Activated T-cell treated with anti-CD3 and anti-CD28 coated beads, Interleukin-2, amount 50 U/mL, for 4 hours (primary cell): ENCODE measurements at places on chromosomes 6 and 20. TPM values are rescaled to one million over a fixed set of nuclear protein-coding genes. Genes with fewer than 3 reads are reported as not detected.

GRCh38 chr6:54142889-54143519 is 31.8 kb downstream of the MLIP start:
- DNase-seq, result no peak

Gene TCF19
- 28.8 TPM for total RNA-seq

- DNase-seq, result no peak
Measured at GRCh38 chr20:56572172-56572571, 39.1 kb downstream of the FAM209B start.

Gene VGLL2
- total RNA-seq, result not detected

GRCh38 chr6:20335872-20336271 is 65.8 kb upstream of the E2F3 start:
- DNase-seq, result no peak

Gene MLIP
- not detected for total RNA-seq

DNA sequence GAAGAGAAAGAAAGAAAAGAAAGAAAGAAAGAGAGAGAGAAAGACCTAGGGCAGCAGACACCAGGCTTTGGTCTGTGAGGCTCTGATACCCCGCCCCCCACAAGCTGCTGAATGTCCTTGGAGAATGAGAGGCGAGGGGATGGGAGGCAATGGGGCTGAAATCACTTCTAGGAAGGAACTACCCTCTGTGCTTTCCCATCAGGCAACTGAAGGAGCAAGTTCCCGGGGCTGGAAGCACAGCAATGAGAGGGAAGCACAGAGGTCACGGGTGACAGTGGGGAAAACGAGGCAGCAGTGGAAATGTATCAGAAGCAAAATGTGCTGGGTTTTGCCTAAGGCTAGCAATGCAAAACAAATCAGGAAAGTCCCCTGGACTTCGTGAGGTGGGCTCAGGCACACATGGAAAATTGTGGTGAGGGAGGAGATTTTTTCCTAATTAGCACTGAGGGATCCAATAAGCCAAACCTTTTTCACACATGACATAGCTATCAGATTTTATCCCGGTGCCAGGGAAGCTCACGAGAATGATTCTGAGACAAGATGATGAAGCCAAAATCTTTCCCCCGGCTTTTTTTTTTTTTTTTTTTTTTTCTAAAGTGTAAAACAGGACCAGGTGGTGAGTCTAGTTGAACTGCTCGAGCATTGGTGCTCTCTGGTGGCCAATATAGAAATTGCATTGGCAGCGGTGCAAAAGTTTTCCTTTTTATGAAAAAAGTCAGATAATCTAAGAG is 16.8 kb upstream of the ARFGEF2 start:
- DNase-seq, result peak; percentile 63

Gene ENPP5
- total RNA-seq, result not detected

Gene SAMD3
- 2.1 TPM for total RNA-seq

Gene BMP6
- not detected for total RNA-seq

Gene SLC17A3
- total RNA-seq, result not detected

GRCh38 chr6:7021301-7021700 is 86.5 kb upstream of the RREB1 start:
- no peak for DNase-seq

DNA sequence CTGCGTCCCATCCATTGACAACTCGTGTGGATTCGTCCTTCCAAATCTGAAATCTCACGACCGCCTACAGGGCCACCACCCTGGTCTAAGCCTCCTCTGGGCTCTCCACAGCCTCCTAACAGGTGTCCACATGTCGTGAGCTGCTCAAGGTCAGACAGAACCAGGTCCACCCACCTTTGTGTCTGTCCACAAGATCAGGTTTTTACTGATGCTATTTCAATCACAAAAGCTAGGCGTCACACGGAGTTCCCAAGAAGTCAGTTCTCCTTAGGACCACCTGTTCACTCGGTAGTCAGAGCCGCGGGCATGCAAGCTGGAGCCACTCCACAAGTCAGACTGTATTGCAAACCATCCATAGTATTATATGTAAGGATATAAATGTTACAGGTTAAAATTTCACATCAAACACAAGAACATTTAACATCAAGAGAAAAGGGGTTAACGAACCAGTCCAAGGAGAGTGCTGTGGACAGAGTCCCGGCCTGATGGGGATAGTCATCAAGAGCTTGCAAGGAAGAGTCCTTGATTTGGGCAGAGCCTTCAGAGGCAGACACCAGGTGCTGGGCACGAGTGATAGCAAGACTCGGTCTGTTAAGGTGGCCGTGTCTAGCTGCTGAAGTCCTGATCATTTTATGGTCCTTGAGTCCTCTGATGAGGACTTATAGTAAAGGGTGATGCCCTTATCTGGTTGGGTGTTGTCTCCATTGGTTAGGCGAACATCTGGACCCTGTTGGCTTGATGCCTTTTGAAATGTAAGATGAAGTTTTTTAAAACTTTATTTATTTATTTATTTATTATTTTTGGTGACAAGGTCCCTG is 731 bp upstream of the DNPH1 start:
- DNase-seq, result no peak

DNA sequence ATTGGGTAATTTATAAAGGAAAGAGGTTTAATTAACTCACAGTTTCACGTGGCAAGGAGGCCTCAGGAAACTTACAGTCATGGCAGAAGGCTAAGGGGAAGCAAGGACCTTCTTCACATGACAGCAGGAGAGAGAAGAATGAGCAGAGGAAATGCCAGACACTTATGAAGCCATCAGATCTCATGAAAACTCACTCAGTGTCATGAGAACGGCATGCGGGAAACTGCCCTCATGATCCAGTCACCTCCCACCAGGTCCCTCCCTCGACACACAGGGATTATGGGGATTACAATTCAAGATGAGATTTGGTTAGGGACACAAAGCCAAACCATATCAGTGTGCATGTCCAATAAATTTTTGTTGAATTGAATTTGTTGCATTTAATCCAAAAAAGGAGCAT is 52.0 kb downstream of the ECT2L start:
- DNase-seq, result no peak

Gene TFAP2B
- not detected for total RNA-seq

DNA sequence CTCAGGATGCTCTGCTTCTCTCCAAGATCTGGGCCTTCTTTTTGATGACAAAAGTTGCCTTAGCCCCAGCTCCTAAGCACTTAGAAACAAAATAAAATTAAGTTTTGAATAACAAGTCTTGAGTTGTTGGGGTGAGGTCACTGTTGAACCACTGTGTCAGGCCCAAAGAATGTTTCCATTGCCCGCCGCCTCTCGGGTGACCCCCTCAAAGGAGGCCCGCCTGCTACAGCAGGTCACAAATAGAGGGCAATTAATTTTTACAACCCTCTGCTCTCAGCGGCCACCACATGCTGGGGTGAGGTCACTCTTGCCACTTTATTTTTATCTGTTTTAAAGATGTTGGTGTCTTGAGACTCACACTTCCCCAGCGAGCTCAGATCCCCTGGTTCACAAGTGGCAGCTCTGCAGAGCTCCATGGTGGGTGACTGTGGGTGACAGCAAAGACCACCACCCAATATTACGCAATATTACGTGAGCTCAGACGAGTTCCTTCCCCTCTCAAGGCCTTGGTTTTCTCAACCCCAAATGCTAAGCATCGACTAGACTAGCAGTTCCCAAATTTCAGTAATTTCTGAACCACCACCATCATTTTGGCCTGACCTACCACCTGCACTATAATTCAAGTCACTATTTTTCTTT is 247.7 kb upstream of the PMEPA1 start:
- no peak for DNase-seq

DNA sequence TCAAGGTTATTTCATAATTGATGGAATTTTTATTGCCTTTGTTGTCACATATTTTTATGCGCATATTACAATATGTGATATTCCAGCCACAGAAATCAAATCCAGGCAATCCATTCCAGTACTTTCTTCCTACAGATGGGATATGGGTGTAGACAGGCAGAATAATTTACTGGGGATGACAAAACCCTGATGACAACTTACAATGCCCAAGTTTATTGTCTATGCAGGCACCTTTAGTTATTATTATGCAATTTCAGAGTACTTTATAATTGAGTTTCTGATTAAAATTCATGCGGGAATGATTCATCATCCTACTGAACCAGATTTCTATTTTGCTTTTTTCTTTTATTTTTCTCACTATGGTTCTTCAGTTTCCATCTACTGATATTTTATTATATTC is 358.7 kb downstream of the LMBRD1 start:
- no peak for DNase-seq

DNA sequence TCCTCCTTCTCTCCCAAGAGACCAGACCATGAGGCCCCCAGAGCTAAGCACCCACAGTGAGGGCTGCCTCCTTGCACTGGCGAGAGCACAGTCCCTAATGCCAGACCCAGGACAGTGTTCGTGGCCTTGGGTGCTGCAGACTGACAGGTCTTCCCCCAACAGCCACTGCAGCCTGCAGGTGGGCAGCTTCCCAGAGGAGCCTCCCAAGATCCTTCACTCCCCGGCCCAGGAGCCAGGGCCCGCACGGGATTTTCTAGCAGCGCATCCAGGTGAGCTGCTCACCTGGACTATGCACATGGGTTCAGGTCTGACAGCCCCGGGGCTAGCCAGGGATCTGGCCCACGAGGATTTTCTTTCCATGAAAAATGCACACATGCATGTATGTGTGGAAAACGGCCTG is 41.7 kb downstream of the SUMO4 start:
- no peak for DNase-seq

DNA sequence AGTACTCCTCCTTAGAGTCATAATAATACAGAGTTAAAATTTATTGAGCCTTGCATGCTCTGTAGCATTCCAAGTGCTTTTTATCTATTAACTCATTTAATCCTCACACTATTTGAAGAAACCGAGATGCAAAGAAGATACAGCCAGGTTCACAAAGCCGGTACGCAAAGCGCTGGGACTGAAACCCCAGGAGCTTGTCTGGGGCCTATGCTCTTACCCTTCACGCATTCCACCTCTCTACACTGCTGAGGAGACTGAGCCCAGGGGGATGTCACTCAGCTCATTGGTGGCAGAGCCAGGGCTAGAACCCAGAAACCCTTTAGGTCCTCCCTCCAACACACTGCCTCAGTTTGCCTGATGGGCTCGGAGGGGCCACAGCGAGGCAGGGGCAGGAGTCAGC is 19.7 kb upstream of the MRPS18A start:
- no peak for DNase-seq

DNA sequence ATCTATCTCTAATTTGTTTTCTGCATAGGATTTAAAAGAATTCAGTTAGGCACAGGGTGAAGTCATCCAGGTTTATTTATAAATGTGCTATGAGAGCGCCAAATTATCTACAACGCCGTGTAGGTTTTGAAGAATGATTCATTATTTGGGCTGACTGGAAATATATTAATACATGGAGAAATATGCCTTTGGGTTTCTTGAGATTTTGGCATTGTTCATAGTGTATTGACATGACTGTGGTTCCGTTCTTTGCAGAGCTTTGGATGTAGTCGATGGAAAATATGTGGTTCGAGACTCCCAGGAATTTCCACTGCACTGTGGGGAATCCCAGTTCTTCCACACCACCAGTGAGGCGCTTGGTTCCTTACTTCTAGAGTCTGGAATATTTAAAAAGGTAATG is 90.9 kb downstream of the CRYBG1 start:
- DNase-seq, result no peak

DNA sequence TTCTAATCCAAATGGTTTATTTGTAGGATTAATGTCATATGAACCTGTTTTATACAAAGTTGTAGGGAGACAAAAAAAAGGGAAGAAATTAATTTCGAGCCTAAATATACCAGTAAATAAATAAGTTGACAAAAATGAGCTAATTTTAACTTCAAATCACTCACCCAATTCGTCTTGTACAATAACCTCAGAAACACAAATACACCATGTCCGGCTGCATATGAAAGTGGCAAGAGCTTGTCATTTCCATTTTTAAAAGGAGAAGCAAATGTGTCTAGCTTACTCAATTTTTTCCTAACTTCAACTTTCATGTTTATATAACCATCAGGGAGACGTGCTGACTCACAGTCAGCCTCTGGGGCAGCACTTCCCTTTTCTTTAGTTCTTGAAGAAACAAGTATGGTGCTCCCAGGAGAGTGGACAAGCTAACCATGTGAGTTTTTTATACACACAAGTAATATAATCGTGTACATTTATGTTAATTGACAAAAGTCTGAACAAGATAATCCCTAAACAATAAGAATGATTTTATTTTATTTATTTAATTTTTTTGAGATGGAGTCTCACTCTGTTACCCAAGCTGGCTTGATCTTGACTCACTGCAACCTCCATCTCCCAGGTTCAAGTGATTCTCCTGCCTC is 55.5 kb upstream of the SGK1 start:
- DNase-seq, result no peak

DNA sequence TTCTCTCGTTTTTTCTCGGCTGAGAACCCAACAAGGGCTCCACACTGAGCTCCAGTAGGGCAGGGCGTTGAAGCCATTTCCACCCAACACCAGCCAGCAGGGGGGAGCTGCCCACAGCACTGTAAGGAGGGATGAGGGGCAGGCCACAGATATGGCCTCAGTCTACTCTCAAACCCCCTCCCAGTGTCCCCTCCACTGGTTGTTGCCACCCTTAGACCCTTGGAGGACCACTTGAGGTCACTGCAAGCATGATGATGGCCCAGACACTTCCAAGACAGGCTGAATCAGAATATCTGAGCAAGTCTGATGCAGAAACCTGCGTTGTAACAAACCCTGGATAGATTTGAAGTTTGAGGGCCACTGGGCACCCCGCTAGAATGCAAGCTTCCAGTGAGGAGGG is 217.0 kb upstream of the CST7 start:
- no peak for DNase-seq

DNA sequence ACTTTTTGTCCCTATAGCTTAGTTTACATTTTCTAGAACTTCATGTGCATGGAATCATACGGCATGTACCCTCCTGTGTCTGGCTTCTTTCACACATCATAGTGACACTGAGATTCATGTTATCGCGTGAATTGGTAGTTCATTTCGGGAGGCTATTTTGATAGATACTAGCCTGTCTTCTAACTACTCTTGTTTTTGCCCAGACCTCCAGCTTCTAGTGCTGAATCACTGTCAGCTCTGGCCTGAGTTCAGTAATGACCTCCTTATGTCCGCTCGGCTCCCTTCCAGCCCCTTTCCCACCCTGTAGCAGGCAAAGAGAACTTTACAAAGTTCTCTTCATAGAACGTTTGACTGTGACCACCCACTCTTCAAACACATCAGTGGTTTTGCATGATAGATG is 14.1 kb downstream of the MYBL2 start:
- no peak for DNase-seq

Gene RIMS4
- not detected for total RNA-seq

GRCh38 chr6:69792292-69792691 is 4.5 kb downstream of the LMBRD1 start:
- DNase-seq, result no peak

DNA sequence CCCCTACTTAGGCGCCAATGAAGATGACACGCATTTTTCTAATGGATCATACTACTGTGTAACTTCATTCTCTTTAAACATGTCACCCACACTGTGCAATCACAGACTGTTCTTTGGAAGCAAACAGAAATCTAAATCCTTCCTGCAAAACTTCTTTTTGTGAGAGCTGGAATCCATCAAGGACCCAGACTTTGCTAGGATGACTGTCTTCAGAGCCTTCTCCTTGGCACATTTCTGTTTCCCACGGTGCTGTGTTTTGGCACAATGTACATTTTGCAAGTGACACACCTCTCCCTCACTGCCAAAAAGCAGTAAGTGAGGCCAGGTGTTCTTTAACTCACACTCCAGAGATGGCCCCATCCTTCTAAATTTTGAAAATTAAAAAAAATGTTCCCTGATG is 21.7 kb upstream of the TAGAP start:
- no peak for DNase-seq
